ENCODE measurements at places on chromosomes 4 and X.
A peak's percentile ranks its signal among the peaks of the same experiment; 100 is the strongest.

DNA sequence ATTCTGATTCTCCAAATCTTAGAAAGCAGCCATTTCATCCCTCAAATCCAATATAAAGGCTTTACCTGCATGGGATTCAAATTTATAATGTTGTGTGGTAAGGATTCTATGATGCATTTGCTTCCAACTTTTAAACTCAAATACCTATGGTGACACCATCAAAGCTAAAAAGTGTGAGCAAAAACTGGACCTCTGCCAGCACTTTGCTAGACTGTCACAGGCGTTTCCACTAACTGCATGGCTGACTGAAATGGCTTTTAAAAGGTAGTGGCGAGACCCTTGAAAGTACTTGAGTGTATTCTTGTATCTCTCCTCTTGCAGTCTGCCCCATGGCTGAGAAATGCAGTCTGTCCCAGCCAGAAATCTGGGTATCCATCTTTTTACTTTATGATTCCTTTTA is 169.4 kb downstream of the AMELX start:
- DNase-seq: no peak

DNA sequence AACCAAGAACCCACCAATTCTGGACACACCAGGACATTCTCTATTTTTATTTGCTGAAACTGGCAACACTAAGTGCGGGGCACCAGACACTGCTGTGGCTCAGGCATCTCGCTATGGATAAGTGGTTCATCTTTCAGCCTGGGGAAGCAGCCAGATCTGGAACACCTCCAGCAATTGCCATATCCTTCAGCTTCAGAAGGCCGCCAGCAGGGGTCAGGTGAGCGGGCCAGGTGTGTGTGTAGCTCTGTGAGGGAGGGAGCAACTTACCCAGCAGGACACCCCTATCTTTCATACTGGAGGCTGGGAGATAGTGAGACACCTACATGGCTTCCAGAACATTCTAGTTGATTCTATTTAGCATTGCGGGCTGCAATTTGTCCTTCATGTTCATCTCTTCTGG is 57.0 kb upstream of the GBA3 start:
- no peak for DNase-seq

DNA sequence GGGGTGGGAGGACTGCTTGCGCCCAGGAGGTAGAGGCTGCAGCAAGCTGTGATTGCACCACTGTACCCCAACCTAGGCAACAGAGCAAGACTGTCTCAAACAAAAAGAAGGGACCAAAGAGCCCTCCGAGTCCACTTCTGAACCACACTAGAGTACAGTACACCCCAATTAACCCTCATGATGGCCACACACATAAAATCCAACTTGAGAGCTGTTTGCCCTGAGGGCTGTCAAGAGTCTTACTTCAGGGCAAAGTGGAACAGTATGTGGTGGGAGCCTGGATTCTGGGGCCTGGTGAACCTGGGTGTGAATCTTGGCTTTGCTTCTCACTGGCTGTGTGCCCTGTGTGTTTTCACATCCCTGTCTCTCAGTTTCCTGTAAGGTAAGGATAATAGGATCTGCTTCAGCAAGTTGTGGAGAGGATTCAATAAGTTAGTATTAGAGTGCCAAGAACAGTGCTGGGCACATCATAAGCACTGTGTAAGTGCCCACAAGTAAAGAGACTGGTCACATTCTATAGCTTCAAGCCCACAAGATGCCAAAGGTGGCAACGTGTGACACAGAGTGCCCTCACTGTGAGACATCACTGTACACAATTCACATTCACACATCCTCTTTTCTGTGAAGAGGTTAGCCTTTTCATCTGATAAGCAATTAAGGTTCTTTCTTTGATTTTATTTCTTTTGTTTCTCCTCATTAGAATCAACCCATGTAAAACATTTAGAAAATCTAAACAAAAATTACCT is 52.1 kb downstream of the LEF1 start:
- no peak for DNase-seq

GRCh38 chrX:17725181-17725580 is 12.1 kb upstream of the SCML1 start:
- no peak for DNase-seq

GRCh38 chr4:65924843-65925242 is 254.6 kb upstream of the EPHA5 start:
- no peak for DNase-seq

GRCh38 chr4:103375278-103375677 is 177.1 kb upstream of the CENPE start:
- DNase-seq: no peak

DNA sequence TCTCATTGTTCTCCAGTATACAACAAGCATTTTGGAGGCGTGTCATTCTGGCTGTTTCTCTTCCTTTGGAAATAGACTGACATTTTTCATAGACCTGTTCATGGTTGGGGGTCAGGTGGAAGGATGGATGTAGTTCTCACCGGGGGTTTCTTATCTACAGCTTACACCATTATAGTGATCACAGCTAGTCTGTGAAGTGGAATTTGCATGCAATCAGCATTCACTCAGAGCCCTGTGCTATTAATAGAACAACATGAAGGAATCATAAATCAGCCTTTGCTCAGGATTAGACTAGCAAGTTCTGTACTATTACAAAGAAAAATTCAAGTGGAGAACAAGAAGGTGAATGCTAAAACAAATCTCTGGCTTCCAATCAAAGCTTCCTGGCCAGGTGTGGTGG is 132.6 kb upstream of the PUDP start:
- no peak for DNase-seq

GRCh38 chr4:98919996-98920395 is 8.9 kb downstream of the EIF4E start:
- DNase-seq: no peak

DNA sequence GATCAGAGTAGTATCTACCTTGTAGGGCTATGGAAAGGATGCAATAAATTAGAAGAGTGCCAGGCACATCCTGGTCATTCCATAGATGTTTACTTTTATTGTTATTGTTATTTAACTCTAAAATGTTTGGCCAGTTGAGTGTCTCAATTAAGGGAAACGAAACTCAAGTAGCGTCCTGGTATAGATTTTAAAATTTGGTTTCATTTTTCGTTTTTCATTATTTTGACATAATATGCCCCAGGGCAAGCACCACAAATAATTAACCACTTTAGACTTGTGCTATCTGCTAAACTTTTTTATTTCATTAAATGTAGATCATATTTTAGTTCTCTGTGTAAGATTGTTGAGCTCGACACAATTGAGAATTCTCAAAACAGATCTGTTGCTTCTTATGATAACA is 179.7 kb upstream of the PRPS2 start:
- DNase-seq: no peak

- peak; percentile 44 for DNase-seq
Measured at GRCh38 chr4:89737888-89738287, 99.1 kb downstream of the SNCA start.

DNA sequence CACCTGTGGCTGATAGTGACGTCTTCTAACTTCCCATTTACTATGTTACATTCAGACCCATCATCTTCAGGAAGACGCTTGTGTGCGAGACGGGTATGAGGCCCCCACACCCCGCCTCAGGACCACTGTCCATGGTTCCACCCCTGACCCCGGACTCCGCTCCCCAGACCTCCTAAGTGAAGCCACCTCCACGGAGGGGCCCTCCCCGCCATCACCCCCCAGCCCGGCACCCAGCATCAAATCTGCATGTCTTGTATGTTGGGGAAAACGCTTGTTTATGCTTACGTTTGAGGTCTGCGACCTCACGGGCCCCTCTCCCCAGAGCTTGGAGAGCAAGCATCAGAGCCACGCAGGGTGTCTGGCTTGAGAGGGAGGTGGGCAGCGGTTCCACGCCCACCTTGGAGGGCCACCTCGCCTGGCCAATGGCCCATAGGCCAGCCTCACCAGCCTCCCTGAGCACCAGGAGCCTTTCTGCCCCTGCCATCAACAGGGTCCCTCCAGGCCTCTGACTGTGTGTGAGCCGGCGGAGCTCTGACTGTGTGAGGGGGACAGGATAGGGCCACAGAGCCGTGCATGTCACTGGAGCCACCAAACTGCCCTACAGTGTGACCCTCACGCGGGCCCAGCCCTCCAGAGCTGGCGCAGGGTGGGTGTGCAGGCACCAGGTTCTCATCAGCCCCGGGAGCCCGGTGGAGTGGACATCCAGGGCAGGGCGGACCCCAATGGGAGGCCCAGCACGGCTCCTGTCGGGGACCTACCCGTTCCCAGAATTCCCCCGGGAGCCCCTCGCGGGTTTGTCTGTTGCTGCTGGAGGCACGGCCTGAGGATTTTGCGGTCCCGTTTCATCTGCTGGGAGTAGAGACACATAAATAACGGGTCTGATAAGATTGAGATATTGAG is 88.4 kb upstream of the NKX1-1 start:
- DNase-seq: no peak

DNA sequence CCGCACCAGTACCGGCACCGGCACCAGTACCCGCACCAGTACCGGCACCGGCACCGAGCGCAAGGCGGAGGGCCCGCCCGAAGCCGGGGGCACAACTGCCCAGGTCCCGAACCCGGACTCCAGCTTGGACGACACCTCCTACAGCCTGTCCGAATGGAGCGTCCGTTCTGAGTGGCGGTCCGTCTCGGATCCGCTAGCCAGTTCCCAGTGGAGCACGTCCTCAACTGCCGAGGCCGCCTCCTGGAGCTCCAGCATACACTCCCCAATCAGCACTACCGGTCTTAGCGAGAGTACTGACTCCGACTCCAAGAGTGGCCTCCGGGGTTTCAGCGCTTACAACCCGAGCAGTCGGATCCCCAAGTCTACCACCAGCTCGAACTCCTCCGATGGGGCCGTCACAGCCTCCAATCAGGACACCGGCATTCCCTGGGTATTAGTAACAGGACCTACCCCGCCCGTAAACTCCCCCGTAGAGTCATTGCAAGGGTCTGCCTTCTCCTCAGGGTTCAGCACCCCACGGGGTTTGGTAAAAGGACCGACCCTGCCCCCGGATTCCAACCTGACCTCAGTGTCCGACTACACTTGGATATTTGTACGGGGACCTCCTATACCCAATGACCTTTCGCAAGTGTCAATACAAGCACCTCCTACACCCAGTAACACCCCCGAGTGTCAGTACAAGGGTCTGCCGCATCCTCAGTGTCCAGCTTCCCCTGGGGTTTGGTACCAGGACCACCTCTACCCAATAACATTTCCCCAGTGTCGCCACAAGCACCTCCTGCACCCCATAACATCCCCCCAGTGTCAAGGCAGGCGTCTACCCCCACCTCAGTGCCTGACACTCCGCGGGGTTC is 721 bp upstream of the MAOA start:
- DNase-seq: peak; percentile 37

- DNase-seq: no peak
Measured at GRCh38 chr4:166585491-166585890, 648.8 kb downstream of the SPOCK3 start.

DNA sequence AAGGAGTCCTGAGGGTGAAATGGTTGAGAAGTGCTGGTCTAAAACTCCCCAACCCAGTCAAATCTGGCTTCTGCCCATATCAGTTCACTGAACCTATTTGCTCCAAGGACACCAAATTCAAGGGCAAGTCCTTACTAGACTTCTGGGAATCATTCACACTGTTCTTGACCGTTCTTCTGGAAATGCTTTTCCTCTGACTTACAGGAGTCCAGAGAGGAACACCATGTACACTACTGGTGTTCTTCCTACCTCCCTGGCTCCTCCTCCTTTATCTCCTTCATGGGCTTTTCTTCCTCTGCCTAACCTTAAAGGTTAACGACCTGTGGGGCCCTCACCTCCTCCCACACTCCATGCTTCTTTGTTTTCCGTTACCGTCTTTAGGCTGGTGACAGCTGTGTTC is 281.3 kb downstream of the FRMPD4 start:
- DNase-seq: no peak

- no peak for DNase-seq
Measured at GRCh38 chrX:14361435-14361834, 167.9 kb upstream of the GLRA2 start.

All from SW480 (cell line).